ENCODE measurements at places on chromosomes 2 and 18.
A peak's percentile ranks its signal among the peaks of the same experiment; 100 is the strongest.

GRCh38 chr2:219020604-219021365, 20.5 kb downstream of the CFAP65 start:
- no peak for DNase-seq

DNA sequence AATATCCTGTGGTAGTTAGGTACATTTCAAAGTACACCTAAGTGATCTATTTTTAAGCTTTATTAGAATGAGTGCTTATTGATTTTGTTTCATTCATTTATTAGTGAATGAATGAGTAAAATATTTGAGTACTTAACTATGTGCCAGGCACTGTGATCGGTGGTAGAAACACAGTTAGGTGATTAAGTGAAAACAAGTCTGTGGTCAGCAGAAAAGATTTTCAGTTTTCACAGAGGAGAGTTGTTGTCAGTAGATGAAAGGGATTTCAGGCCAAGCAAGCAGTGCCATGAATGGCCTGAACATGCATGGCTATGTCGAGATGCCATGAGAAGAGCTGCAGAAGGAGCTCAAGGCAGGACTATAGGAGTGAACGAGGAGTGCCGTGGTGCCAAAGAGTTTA, 85.9 kb downstream of the SPTBN1 start:
- DNase-seq: no peak

DNA sequence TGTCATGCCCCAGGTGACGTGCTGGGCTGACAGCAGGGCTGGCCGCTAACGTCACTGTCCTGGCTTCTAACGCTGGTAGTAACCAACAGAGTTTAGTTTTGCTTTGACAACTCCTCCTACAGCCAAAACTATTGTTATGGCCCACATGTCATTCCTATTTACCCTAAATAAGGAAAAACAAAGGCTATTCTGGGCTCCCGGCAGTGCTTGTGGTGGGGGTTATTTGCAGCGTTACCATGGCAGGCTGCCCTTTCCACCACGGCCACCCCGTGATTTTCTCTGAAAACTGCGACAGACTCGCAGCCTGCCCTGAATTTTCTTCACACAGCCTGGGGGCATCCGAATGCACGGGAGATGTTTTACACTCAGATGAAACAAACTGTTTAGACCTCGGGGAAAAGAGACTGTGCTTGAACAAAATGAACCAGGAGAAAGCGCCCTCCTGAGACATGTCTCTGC, 115.2 kb downstream of the FAM210A start:
- DNase-seq: peak; percentile 27

GRCh38 chr2:189050165-189050712, 76.1 kb downstream of the COL3A1 start:
- DNase-seq: no peak

DNA sequence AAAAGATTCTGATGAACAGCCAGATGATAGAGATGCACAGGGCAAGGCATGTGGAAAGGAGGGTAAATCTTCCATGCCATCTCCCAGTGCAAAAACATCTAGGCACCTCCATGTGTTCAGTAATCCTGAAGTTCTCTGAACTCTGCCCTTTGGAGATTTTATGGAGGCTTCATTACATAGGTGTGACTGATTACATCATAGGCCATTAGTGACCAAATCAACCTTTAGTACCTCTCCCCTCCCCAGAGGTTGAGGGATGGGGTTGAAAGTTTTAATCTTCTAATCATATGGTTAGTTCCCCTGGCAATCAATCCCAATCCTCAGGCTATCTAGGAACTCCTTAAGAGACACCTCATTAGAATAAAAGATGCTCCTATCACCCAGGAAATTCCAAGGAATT, 2190.2 kb upstream of the PIK3C3 start:
- no peak for DNase-seq

DNA sequence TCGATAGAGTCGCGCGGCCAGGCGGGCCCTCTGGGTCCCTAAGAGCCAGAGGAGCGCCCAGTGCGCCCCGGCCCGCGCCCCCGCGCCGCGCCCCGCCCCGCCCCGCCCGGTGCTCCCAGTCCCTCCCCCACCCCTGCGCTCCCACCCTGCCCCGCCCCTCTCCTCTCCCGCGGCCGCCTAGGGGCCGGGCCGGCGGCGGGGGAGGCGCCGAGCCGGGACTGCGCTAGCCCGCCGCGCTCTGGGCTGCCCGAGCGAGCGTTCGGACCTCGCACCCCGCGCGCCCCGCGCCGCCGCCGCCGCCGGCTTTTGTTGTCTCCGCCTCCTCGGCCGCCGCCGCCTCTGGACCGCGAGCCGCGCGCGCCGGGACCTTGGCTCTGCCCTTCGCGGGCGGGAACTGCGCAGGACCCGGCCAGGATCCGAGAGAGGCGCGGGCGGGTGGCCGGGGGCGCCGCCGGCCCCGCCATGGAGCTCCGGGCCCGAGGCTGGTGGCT, at the start of gene GPC1:
GPC1 (plus strand) TSS at position 207 of the 491 bp plus-strand sequence; CDS start at position 463, 256 bp downstream.
- peak; percentile 20 for DNase-seq

- no peak for DNase-seq
Observed at GRCh38 chr2:20378891-20379519, 28.4 kb upstream of the PUM2 start.

GRCh38 chr2:124662946-124663644, 638.0 kb downstream of the CNTNAP5 start:
- DNase-seq: no peak

DNA sequence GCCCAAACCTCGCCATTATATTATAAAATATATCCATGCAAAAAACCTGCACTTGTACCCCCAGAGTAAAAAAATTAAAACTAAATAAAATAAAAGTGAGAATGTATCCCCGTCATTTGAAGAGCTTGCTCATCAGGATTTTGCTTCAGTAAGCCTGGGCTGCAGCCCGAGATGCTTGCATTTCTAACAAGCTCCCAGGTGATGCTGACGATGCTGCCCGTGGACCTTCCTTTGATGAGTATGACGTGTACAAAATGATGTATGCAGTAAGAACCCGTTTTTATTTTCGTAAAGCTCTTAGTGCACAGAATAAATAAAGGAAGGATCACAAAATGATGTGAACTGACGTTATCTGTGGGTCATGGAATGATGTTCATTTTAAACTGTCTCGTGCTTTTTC, 63.5 kb downstream of the CRACDL start:
- DNase-seq: no peak

DNA sequence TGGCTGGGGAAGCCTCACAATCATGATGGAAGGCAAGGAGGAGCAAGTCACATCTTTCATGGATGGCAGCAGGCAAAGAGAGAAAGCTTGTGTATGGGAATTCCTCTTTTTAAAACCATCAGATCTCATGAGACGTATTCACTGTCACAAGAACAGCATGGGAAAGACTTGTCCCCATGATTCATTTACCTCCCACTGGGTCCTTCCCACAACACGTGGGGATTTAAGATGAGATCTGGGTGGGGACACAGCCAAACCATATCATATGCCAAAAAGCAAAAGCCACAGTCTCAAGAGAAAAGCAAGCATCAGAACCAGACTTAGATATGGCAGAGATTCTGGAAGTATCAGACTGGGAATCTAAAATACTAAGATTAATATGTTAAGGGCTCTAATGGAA, 30.0 kb upstream of the SCRN3 start:
- DNase-seq: no peak

DNA sequence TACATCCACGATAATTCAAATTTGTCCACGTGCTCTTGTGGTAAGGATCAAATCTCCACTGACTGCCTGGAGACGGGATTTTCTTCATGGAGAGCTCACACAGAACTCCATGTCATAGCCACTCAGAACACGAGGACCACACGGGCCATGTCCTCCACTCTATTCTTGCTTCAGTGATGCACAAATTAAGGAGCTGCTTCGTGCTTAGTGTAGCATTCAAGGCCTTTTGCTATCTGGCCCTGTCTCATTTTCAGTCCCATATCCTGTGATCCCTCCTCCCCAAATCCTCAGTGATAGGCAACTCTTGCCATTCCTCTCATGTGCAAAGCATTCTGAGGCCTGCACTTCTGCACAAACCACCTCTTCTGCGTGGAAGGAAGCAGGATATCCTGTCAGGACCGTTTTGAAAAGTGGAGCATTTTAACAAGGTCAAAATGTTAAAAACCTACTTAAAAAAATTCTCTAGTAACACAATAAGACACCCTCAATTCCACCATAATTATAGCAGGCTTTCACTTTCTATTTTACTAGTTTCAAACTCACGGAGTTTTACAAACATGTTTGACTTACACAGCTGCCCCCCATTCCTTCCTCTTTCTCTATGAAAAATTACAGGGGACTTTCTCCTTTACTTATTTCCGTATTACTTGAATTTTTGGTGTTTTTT, 35.2 kb downstream of the ST3GAL5 start:
- DNase-seq: no peak

- no peak for DNase-seq
Observed at GRCh38 chr2:169693360-169693759, 845 bp downstream of the CFAP210 start.

- no peak for DNase-seq
Observed at GRCh38 chr18:13269013-13269280, 50.4 kb downstream of the LDLRAD4 start.

GRCh38 chr2:235149240-235149659, 197.4 kb downstream of the SH3BP4 start:
- DNase-seq: no peak

- DNase-seq: no peak
Observed at GRCh38 chr2:95310651-95311050, 13.5 kb downstream of the KCNIP3 start.

DNA sequence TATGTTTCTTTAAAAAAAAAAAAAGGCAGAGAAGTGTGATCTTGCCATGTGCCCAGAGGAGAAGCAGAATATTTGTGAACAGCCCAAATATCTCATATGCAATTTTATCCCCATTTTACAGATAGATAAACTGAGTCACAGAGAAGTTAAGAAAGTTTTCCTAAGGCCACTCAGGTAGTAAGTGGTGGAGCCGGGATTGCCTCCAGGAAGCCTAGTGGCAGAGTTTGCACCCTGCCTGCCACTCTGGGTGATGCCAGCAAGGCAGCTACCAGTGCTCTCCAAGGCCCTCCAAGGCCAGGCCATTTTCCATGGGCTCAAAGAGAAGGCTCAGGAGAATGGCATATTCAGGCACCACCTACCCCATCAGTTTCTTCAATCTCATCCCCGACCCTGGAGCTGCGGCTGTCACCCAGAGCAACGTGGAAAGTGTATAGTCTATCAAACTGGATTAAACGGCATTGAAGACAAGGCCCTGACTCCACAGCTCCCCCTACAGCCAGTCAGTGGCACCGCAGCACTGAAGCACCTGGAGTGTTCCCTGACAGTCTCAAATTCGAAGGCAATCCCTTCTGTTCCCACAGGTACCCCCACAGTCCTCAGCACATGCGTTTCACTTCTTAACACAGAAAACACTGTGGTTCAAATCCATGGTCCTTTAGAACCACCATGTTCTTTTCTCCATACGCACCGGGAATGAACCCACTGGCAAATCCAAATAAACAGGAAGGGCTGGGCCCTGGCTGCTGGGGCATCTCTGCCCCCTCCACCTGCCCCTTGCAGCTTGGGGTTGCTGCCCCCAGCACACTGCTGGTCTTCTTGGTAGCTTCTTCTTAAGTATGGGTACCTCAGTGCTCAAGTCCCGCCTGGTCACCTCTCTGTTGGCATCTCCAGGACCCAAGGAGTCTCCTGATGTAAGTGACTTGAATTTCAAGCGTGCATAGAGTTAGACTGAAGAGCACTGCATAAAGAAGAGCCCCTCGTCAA, 175.3 kb downstream of the INHBB start:
- DNase-seq: no peak

DNA sequence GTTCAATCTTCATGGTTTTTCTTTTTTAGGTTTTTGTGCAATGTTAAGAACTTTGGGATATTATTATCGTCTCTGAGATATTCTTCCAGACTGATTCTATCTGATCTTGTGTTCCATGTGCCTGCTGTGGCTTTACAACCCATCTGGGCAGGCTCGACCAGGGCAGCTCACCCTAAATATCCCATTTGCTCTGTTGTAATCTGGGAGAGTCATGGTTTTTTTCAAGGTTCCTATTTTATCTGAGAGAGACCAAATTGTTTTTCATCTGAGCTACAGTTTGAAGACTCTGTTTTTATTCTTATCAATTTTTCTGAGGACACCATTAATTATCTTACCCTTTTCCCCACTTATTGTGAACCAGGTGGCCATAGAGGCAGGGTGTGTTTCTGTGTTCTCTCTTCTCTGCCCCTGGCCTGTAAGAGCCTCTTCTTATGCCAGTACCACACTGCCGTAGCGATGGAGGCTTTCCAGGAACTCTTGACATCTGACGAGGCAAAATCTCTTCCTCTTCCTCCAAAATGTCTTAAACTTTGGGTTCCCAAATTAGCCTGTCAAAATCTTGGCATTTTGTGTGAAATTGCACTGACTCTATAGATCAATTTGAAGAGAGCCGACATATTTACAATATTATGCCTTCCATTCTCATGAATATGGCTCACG, 3.1 kb downstream of the SP140L start:
- no peak for DNase-seq

DNA sequence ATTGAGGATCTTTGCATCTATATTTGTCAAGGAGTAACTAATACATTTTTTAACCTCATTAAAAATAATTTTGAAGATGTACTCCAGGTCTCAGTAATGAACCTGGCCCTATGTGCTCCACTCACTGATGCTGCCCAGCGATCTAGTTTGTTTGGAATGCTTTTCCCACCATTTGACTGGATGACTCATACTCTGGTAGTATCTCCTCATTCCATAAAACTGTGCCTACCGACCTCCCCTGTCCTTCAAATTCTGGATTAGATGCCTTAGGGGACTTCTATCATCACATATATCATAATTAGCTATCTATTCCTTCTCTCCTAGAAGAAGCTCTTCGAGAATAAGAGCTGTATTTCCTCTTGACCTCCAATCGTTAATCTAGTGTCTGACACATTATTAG, 83.8 kb downstream of the FAM117B start:
- DNase-seq: no peak

DNA sequence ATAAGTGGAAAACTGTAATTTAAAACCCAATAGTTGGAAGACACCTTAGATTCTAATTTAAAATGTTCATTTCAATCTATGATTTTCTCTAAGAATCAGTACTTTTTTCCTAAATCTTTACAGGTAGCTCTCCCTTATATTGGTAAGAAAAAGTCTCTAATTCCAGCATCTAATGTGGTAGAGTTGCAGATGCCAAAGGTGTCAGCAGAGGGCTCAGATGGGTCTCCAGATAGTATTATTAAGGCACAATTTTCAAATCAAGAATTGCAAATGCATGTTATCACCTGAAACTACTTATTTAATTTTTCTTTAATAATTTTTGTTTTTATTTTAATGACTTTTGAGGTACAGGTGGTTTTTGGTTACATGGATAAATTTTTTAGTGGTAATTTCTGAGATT, 25.5 kb upstream of the ITGA4 start:
- DNase-seq: no peak
